H4 (cell line): ENCODE measurements at places on chromosomes 3 and 15. TPM values are rescaled to one million over a fixed set of nuclear protein-coding genes. Genes with fewer than 3 reads are reported as not detected.

The TCF12 gene
- 73.0 and 98.7 TPM in 2 replicates for total RNA-seq

GRCh38 chr3:10459954-10460754, 45.2 kb downstream of the ATP2B2 start:
- DNase-seq = peak; percentile 80

DNA sequence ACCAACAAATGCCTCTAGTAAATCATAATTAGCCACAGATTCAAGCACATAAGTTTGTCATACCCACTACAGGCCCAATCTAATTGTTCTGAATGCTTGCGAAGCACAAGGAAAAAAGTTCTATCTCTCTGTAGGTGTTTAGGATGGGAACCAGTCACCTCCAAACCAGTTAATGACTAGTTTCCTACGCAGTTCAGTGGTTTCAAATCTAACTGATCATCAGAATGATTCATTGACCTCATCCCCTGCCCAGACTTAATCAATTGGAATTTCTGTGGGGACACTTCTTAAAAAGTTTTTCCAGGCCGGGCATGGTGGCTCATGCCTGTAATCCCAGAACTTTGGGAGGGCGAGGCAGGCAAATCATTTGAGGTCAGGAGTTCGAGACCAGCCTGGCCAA, 24.3 kb upstream of the MASP1 start:
- no peak for DNase-seq

DNA sequence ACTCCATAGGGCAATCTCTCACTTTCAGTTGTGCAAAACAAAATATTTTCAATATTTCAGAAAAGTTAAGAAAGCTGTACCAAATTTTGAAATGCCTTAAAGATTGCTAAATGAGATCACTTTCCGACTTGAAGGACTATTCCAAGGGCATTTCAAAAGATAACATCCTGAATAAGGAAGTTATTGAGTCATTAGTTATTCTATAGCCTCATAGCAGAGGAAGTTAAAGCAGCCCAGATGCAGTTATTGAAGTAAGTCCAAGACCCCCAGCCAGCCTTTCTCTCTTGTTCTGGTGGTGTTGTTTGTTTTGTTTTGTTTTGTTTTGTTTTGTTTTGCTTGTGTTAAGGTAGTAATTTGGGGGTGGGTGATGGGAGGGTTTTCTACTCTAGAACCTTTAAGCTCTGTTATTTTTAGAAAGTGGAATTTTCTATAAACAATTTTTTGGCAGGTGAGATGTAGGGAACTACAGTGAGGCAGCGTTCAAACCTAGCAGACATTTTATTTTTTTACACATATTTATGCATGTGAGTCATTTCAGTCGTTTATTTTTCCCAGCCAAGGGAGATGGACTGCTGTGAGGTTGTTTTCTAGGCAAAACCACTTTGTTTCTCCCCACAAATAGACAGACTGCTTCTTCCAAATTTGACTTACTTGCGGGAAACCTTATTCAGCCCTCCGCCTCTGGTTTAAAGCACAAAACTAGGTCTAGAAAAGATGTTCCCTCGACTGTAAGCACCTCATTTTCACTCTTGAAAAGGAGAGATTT, 216.3 kb upstream of the ARPP21 start:
- DNase-seq = no peak

The ZNF621 gene
- total RNA-seq = 3.5 and 10.0 TPM in 2 replicates

The SLC24A1 gene
- 3.8 and 3.9 TPM in 2 replicates for total RNA-seq

DNA sequence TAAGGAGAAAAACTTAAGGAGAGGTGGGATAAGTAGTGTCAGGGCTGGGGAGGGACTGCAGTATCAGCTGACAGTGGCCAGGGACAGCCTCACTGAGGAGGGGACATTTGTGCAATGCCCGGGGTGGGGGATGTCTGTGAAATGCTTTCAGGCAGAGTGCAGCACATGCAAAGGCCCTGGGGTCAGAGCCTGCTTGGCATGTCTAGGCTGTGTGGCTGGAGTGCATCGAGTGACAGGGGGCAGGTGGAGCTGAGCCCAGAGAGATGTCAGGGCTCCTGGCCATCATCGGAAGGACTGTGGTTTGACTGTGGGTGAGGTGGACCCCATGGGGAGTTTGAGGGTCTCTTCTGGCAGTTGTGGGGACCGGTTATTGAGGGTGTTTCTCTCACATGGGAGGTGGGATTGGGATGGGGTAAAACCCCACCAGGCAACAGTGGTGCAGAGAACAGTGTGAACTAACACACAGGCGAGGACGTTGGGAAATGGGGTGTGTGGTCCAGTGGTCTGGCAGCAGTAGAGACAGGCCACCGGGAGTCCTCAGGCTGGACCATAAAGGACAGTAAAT, 61.2 kb downstream of the FBLN2 start:
- DNase-seq = no peak

DNA sequence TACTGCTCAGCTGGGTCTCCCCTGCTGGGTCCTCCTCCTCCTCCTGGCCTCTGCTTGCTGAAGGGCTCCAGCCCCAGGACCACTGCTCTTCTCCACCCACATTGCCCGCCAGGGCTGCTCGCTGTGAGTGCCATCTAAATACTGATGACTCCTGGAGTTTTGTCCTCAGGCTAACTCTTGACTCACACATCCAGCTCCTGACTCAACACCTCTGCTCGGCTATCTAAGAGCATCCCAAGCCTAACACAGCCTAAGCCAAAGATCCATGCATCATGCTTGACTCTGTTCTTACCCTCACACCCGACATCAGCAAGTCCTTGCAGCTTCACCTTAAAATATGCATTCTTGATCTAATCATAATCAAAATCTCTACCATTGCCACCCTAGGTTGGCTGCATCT, 260.2 kb downstream of the KLF13 start:
- DNase-seq = no peak

DNA sequence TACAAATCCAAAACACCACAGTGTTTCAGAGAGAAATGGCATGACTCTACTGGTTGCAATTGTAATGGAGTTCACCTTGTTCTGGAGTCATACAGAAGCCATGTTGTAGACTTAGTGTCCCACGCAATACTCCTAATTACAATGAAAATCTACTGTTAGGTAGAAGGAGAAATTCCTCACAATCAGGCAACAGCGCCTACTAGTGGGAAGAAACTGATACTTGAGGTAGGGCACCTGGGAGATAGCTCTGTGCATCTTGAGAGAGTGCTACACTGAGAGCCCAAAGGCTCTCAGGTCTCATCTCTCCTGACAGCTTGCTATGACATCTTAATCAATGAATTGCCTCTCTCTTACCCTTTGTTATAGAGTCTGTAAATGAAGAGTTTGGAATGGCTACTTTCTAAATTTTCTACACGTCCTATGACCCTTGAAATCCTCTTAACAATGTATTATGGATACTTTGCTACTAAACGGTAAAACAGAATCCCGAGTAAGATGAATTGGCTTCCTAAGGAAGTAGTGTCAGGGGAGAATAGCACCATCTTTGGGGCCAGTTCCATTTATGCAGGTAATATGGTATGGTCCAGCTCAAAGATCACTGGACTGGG, 422.7 kb upstream of the TPRG1 start:
- DNase-seq = peak; percentile 53

The XYLB gene
- 0.08 and 1.3 TPM in 2 replicates for total RNA-seq

GRCh38 chr15:63843901-63844317, 10.2 kb upstream of the HERC1 start:
- no peak for DNase-seq

GRCh38 chr15:72824112-72824511, 40.6 kb upstream of the ADPGK start:
- DNase-seq = no peak

The NMNAT3 gene
- total RNA-seq = not detected in 2 replicates

GRCh38 chr3:134527037-134527436, 41.2 kb downstream of the CEP63 start:
- peak; percentile 15 for DNase-seq

DNA sequence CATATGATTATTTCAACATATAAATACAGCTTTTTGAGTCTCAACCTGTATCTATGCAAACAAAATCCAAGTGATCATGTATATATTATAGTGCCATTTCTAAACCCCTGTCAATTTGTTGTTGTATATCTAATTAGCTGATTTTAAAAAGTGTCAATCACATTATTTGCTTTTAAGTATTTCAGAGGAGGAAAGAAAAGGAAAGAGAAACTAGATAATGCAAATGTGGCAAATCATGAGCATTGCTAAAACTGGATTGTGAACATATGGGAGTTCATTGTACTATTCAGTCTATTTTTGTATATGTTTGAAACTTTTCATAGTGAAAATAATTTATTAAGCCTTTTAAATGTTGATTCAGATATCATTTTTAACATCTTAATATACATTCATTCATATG, 190.7 kb downstream of the ZIC4 start:
- DNase-seq = no peak

DNA sequence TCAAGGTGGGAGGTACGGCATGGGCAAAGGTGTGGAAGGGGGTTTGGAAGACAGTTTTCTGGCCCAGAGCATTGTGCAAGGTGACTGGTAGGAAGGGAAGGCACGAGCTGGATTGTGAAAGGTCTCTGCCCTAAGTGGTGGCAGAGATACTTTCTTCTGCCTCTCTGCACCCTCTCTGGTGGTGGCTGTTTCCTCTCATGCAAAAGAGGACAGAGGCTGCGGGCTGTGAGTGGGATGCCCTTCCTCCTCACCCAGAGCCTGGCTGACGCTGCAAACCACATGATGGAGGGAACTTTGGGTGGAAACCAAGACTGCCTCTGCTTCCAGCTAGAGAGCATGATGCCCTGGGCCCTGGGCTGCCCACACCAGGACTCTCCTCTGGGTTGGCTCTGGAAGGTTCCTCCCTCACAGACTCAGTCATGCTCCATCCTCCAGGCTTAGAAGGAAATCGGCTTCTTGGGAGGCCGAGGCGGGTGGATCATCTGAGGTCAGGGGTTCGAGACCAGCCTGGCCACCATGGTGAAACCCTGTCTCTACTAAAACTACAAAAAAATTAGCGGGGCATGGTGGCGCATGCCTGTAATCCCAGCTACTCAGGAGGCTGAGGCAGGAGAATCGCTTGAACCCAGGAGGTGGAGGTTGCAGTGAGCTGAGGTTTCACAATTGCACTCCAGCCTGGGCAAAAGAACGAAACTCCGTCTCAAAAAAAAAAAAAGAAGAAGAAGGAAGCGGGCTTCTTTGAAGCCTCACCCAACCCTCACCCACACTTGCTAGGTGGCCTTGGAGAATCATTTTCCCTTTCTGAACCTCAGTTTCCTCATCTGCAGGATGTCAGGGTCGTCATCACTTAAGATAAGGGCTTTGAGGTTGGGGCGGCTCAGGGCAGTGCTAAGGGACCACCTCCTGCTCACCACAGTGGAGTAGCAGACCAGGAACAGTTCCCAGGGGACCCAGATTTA, 8.3 kb downstream of the PSTPIP1 start:
- no peak for DNase-seq

- no peak for DNase-seq
Measured at GRCh38 chr3:120503727-120504616, 53.2 kb upstream of the FSTL1 start.

The PARP9 gene
- 57.9 and 67.5 TPM in 2 replicates for total RNA-seq

- no peak for DNase-seq
Measured at GRCh38 chr3:146505516-146505915, 36.2 kb upstream of the PLSCR2 start.

The USP50 gene
- total RNA-seq = not detected in 2 replicates

GRCh38 chr15:61159901-61160300, 69.2 kb downstream of the RORA start:
- no peak for DNase-seq

The CCR1 gene
- 0.08 and 0.35 TPM in 2 replicates for total RNA-seq

The MUSTN1 gene
- total RNA-seq = not detected in 2 replicates

GRCh38 chr15:44720460-44721176, 9.3 kb downstream of the B2M start:
- no peak for DNase-seq

DNA sequence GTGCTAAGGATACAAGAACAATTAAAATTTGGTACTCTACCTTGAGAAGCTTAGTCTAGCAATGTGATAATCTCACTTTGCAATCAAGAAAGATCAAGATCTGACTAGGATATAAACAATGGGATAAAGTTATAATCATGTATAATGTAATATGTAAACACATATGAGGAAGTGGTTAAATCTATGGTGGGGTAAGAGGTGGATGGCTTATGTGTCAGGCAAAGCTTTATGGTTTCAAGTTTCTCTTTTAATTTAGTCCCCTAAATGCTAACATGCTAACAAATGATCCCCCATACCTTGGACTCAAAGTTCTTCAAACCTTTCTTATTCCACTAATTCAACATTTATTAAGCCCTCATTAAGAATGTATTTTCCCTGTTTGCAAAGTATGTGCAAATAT, 2.5 kb downstream of the RSL24D1 start:
- DNase-seq = peak; percentile 8

The POLQ gene
- total RNA-seq = 5.4 and 8.9 TPM in 2 replicates

The TLR9 gene
- total RNA-seq = not detected in 2 replicates

DNA sequence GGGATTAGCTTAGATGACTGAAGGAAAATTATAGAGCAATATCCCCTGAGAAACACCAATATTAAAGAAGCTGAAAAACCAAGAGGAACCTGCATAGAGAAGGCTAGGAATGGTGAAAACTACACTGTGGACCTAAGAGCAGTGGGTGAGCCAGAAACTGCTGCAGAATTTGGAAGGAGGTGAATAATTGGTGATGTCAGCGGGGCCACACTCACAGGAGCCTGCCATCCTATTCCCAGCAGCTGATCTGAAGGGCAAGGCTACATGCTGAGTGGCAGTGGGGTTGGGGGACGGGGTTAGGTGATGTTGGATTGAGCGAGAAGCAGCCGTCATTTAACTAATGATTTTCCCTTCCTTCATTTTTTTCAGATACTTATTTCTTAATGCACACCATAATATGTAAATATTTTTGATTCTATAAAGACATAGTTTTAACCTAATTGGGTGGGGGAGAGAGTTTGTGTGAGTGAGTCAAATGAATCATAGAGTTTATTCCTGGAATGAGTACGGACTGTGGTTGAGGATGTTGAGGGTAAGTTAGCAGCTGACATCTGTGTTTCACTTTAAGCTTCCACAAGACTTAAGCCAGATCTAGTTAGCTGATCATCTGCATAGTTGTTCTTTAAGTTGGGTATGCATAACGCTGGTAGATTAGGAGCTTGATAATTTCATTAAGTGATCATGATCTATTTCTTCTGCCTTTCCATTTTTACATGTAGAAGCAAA, 222.8 kb downstream of the PTPRG start:
- DNase-seq = no peak

GRCh38 chr15:100628746-100629145, 26.4 kb downstream of the ASB7 start:
- no peak for DNase-seq

DNA sequence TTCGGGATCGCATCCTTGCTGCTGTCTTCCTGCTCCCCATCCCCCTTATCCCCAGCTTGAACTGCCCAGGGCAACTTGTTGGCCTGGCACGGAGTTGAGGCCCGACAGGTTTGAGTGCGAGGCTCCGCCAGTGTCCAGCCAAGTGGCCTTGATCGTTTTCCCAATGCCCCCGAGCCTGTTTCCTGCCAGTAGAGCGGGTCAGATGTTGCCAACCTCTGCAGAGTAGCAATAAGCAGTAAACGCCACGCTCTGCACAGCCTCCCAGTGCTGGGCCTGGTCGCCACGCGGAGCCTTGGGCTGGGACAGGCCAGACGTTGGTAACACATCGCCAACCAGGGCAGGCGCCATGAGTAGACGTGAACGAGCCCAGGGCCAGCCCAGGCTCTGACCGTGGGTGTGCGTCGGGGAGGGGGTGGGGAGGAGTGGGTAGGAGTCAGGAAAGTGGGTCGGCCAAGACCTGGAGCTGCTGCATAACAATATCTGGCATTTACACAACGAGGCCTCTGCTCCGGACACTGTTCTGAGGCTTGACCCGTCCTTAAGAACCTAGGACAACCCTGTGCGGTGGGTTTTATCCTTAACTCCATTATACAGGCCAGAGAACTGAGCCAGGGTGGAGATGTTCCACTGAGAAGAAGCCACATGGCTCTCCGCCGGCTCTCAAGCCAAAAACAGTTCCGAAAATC, 444 bp upstream of the ABHD14A start:
- no peak for DNase-seq

- DNase-seq = no peak
Measured at GRCh38 chr3:161766331-161766730, 269.7 kb downstream of the OTOL1 start.

GRCh38 chr15:28080386-28080785, 18.7 kb downstream of the OCA2 start:
- DNase-seq = no peak
